Stimulated activated CD8-positive, alpha-beta memory T cell treated with anti-CD3 and anti-CD28 coated beads, Interleukin-15, amount 100 ng/mL, for 24 hours (primary cell): ENCODE measurements at places on chromosomes 7 and 10.

- DNase-seq = no peak
These were observed 52.2 kb downstream of the MAGI2 start for GRCh38 chr7:79401254-79401653.

GRCh38 chr10:87928996-87929395 lies 65.6 kb downstream of the PTEN start:
- no peak for DNase-seq

- DNase-seq = no peak
These were observed 90.4 kb upstream of the TNS3 start for GRCh38 chr7:47672271-47672791.

GRCh38 chr7:1421020-1421790 lies 38.1 kb downstream of the MICALL2 start:
- DNase-seq = no peak
